Right hindlimb (tissue), 1 donor: ENCODE measurements at places on chromosomes 2 and 18.

DNA sequence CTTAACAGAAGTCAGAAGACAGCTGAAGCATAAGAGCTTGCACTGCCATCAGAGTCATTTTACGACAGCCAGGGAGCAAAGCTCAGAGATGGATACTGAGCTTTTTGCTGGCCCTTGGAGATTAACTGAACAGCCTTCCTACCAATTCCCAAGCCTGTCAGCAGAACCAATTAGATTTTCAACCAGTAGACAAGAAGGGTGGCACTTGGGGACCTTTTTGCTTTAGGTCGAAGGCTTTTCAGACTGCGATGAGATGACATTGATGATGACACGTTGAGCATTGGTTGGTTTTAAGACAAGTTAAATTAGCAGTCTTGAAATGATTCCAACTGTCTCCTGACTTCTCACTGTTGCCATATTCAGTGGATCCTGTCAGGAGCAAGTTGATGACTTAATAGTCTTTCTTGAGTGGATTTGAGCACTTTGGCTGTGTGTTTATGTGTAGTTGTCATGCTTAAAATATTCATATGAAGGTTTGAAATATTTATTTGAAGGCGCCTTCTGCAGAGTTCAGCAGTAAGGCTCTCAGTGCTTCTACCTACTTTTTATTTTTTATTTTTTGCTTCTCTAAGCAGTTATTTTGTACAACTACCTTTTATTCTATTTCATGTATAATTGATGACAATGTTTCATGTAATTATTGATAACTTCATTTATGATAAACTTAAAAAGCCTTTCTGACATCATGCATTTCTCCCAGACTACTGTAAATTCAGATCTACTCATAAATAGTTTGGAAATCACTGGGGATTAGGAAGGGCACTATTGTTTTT, 256.7 kb downstream of the CAMKMT start:
- DNase-seq = no peak

DNA sequence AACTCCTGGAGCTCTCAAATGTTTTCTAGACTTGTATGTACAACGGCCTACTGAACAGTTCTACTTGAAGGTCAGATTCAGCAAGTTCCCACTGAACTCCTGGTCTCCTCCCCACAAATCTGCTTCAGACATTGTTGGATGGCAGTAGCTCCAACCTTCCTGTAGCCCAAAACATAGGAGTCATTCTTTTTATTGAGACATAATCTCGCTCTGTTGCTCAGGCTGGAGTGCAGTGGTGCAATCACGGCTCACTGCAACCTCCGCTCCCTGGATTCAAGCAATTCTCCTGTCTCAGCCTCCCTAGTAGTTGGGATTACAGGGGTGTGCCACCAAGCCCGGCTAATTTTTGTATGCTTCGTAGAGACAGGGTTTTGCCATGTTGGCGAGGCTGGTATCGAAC, 47.3 kb downstream of the QPCT start:
- no peak for DNase-seq

GRCh38 chr2:232348936-232349335, 29.6 kb upstream of the ALPP start:
- DNase-seq = no peak

- no peak for DNase-seq
These were observed 16.3 kb downstream of the GKN2 start for GRCh38 chr2:68936427-68936826.

GRCh38 chr2:119111115-119111975, 47.2 kb downstream of the C1QL2 start:
- DNase-seq = no peak

DNA sequence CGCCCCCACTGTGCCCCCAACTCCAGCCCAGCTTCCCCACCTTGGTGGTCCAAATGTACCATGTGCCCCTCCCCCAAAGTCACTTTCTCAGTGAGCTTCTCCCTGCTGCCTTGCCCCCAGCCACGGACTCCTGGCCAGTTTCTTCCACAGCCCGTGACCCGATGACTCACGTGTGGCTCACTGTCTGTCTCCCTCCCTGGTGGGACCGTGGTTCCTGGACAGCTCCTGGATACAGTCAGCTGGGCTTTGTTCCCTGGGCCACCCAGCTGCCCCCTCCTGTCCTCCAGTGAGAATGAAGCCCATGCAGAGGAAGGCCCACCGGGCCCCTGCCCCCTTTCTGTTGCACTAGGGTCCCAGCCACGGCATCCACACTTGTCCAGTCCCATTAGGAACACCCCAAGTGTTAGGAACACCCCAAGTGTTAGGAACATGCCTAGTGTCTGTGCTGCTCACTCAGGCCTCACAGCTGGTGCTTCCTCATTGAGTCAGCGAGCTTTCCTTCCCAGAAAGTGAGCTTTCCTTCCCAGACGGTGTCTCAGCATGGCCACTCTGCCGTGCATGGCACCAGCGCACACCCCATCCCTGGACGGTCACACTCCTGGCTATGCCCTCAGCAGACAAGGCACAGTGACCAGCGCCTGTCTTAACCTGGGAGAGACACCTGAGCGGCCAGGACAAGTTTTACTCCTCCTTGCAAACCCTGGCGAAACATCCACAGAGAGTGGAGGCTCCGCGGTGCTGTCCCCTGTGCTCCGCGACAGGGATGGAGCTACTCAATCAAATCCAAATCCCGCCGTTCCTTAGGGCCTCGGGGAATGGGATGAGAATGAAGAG, 44.8 kb upstream of the CTDP1 start:
- DNase-seq = no peak

- no peak for DNase-seq
These were observed 12.1 kb downstream of the ADAM17 start for GRCh38 chr2:9543557-9543956.

- no peak for DNase-seq
These were observed 17.6 kb upstream of the PPP4R1 start for GRCh38 chr18:9631814-9632496.

GRCh38 chr18:36047521-36047920, 19.8 kb downstream of the RPRD1A start:
- DNase-seq = no peak

DNA sequence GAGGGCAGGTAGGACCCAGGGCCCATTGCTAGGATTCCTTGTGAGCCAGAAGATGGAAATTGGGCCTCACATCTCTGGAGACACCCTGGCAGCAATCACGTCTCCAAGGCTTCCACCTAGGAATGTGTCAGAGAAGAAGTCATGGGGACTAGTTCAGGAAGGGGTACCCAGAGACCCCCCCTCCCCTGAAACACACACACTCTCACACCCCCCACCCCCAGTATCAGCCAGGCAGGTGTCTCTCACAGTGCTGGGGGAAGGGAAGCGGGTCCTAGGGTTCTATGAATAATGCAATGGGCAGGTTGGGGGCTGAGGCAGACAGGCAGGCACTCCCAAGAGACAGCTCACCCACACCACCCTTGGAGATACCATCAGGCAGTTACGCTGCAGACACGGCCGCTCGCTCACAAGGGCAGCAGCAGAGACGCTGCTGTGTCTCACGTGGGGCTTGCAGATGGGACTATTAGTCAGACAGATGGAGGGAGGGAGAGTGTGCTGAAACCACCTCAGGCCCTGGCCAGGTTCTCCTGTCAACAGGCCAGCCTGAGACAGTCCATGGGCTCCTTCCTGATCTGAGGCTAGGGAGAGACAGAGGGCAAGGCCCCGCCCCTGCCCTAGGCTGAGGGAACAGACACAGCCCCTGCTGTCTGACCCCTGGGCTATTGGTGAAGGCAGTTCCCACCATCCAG, 134.6 kb downstream of the CYP26B1 start:
- no peak for DNase-seq

- no peak for DNase-seq
These were observed 207.1 kb downstream of the TDRD15 start for GRCh38 chr2:21330786-21331391.

- no peak for DNase-seq
These were observed 30.6 kb upstream of the SH3RF3 start for GRCh38 chr2:109098251-109098920.

GRCh38 chr2:29659178-29659577, 262.2 kb downstream of the ALK start:
- no peak for DNase-seq

- no peak for DNase-seq
These were observed 31.1 kb downstream of the PSME4 start for GRCh38 chr2:53939656-53940055.

DNA sequence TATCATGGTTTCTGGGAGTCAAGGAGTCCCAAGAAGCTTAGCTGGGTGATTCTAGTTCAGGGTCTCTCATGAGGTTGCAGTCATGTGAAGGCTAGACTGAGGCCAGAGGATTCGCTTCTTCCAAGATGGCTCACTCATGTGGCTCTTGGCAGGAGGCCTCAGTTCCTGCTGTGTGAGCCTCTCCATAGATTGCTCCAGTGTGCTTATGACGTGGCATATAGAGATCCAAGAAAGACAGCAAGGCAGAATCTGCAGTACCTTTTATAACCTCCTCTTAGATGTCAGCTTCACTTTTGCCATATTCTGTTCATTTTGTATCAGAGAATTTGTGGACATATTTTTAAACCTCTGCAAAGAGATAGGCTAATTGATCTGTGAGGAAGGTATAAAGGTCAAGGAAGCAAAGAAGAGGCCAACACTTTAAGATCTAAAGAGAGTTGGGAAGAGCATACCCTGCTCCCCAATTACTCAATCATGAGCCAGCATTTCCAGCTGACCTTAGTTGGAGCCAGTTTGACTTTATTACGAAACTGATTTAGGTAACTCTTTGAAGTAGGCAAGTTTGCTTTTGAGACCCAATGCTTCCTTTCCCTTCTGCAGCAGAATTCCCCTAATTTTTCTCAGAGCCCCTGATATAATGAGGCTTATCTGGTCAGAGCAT, 134.7 kb downstream of the EML6 start:
- no peak for DNase-seq

DNA sequence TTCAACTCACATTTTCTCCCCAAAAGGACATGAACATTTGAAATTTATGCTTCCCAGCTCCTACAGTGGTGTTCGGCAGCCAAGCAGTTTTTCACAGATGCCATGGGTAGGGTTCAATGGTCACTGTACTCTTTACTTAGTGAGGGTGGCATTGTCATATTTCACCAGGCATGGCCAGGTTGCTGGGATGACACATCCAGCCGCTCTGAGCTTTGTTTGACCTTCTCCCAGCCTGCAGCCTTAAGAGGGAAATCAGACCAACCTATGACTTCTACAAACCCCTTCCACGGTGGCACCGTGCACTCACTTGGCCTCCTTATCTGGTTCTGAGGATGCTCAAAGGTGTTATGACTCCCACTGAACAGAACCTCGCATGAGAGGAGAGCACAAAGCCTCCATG, 108.4 kb upstream of the SH3BP4 start:
- no peak for DNase-seq

- no peak for DNase-seq
These were observed 289.6 kb downstream of the PARD3B start for GRCh38 chr2:204834716-204835384.

GRCh38 chr2:138274421-138275291, 226.9 kb upstream of the SPOPL start:
- DNase-seq = no peak

- DNase-seq = no peak
These were observed 69.9 kb downstream of the RHBDD1 start for GRCh38 chr2:226905718-226906117.

DNA sequence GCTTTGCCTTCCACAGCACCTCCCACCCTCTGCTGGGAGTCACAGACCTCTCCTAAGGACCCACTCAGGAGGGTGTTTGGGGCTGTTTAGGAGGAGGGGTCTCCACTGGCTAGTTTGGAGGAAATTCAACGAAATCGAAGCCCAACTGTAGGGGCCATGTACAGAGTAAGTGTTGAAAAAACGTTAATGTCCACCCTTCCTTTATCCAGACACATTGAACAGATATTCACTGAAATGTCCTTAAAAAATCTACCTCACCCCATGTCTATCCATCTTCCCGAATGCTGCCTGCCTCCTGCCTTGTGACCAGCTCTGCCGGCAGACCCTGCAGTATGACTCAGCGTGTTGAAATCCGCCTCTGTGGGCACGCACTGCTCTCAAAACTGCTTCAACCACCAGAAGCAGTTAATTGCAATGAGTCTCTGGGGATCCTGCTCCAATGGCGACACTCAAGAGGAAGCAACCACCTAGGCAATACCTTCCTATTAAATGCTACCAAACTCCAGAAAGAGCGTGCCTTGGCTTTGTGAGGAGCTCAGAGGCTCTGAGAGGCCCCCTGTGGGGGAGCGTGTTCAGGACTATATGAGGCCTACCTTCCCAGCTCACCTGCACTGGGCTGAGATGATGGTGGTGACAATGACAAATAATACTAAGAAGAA, 61.4 kb upstream of the RTN4 start:
- peak; percentile 68 for DNase-seq

DNA sequence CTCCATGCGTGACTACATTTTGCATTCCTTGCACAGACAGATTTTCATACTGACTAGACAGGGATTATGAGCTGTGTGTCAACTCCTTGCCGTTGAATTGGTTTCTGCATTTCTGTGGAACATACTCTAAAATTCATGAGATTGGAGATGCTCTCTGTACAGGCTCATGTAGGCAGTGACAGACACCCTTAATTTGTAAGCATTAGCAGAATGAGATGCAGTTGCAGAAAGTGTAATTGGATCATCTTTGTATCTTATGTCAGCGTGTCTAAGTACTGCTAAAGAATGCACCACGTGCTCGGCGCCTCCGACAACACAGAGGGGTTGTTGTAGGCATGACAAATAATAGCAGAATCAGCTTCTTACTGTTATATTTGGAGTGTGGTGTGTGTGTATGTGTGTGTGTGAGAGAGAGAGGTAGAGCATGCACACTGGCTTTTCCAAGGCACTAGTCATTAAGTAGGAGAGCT, 212.4 kb downstream of the CMPK2 start:
- no peak for DNase-seq

DNA sequence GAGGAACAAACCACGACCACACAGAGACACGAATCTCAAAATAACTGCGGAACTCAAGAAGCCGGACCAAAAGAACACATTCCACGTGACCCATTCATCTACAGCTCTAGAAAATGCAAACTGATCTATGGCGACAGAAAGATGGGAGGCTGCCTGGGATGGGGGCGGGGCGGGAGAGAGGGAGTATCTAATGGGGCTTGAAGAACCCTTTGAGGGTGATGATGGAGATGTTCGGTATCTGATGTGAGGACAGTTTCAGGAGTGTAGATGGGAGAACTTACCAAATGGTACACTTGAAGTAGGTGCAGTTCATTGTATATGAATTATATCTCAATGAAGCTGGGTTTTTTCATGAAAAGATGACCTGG, 34.6 kb upstream of the KLF11 start:
- no peak for DNase-seq

- DNase-seq = no peak
These were observed 519.6 kb downstream of the LRP1B start for GRCh38 chr2:141611176-141611571.

GRCh38 chr2:180038997-180039396, 31.9 kb upstream of the CWC22 start:
- no peak for DNase-seq

GRCh38 chr2:85936421-85937068, 47.8 kb upstream of the ST3GAL5 start:
- no peak for DNase-seq

GRCh38 chr2:108589372-108589771, 55.1 kb downstream of the LIMS1 start:
- DNase-seq = no peak

DNA sequence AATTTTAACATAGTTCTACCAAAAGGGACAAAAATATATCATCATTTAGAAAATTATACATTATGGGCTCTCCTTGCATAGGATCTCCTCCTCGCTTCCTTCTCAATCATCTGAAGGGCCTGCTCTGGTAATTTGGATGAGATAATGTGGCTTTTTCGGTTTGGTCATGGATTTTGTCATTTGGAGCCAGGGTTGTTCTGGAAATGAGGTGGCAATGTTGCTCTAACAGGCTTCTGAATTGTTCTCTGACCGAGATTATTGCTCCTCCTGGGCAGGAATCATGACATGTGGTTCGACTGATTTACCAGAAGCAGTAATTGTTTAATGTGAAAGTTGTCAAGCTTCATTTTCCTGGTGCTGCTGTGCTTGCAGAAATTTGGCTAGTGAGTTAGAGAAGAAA, 194.7 kb upstream of the ERBB4 start:
- no peak for DNase-seq
